HCT116 (cell line): ENCODE measurements at places on chromosomes 7 and 10.

DNA sequence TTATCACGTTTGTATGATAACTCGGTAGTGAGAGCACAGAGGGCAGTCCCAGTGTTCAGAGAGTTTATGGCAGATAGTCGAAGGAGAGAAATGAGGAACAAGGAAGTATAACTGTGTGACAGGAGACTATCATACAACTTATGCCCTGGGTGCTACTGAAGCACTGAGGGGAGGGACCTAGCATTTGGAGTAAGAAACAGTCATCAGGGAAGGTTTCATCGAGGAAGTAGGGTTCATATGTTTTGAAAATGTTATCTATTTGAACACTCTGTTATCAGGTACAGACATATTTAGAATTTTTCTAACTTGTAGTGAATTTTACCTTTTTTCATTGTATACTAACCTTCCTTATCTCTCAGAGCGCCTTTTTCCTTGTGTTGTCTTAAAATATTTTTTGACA is 1214.4 kb upstream of the C7orf33 start:
- DNase-seq, result no peak

- DNase-seq, result no peak
Observed at GRCh38 chr10:102863660-102864059, 5.6 kb upstream of the AS3MT start.

DNA sequence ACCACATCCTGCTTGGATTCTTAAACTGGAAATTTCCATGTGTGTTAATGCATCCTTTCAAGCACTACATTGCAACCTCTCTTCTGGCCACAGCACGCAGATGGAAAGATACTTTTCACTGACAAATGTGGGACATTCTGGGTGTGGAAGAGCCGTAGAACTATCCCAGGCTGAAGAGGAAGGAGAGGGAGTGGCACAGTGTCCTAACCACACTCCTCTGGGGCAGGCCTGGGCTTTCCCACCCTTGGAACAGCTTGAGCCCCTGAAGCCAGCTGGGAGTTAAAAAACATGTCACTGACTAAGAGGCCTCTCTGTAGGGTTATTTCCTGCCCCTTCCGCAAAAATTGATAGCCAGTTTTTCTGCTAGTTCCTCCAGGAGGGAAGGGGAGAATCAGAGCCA is 34.0 kb upstream of the DNMBP start:
- no peak for DNase-seq

- DNase-seq, result no peak
Observed at GRCh38 chr10:58101682-58102081, 166.0 kb downstream of the IPMK start.

- DNase-seq, result peak; percentile 42
Observed at GRCh38 chr7:137898839-137899721, 52.3 kb upstream of the DGKI start.

DNA sequence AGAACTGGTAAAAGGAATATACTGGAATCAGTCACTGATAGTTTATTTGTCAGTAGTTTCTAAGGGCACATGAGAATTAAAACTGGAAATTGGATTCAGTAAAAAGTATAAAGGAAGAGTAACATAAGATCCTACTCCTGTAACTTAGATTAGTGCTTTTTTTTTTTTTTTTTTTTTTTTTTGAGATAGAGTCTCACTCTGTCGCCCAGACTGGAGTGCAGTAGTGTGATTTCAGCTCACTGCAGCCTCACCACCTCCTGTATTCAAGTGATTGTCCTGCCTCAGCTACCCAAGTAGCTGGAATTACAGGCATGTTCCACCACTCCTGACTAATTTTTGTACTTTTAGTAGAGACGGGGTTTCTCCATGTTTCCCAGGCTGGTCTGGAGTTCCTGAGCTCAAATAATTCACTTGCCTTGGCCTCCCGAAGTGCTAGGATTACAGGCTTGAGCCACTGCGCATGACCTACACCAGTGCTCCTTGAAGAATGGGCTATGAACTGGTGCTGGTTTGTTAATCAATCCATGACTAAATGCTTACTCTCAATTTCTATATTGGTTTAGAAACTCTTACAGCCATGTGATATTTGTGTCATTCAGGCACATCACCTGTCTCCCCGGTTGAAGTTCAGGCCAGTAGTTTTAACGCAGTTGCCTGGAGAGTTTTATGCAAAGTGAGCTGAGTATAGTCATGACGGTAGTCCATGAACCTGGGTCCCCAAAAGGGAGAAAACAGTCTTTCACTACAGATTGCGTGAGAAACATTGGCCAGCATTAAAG is 65.0 kb downstream of the ZEB1 start:
- DNase-seq, result no peak

GRCh38 chr10:22420787-22421517 is 75.7 kb downstream of the SPAG6 start:
- DNase-seq, result no peak

- DNase-seq, result no peak
Observed at GRCh38 chr7:139739863-139740597, 37.8 kb downstream of the HIPK2 start.

DNA sequence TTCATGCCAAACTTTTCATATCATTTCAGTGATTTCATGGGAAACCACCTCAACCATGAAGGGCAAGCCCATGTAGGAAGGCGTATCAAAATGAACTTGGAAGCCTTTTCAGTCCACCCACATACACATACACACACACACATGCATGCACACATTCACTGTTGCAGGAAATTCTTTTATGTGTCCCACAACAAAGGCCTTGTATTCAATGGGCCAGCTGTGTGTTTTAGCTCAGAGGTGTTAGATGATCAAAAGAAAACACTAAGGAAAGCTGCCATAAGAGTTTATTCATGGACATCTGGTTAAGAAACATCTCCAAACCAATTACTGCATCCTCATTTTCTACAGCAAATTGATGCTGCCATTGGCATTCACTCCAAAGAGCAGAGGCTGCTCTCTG is 74.4 kb upstream of the STK17A start:
- DNase-seq, result no peak

- DNase-seq, result no peak
Observed at GRCh38 chr10:29835055-29835454, 200.3 kb upstream of the SVIL start.

DNA sequence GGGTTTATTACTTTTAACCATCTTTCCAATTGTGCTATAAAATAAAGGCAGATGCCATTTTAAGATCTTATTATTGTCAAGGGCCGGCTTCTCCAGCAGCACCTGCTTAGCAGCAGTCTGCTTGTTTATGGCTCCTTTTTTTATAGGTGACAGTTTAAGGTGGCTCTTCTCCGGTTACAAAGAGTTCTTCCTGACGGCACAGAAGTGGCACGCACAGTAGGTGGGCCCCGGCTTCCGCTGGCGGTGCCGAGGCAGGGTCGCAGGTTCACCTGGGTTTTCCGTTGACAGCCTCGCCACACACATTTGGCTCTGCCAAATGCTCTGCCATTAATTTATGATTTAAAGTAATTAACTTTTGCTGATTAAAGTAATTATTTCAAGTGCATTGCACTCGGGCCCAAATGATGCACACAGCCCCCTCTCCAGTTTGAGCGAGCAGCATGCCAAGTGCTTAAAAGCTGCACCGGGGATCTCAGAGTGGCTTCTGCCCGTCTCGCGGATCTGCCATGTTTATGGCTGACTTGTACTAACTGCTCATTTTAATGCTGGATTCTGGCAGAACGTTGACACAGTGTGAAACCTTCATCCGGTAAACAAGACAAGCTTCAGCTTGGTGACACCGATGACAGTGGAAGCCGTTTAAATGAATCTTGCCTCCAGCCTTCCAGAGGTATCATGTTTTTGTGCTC is 355.1 kb upstream of the MKI67 start:
- DNase-seq, result no peak

DNA sequence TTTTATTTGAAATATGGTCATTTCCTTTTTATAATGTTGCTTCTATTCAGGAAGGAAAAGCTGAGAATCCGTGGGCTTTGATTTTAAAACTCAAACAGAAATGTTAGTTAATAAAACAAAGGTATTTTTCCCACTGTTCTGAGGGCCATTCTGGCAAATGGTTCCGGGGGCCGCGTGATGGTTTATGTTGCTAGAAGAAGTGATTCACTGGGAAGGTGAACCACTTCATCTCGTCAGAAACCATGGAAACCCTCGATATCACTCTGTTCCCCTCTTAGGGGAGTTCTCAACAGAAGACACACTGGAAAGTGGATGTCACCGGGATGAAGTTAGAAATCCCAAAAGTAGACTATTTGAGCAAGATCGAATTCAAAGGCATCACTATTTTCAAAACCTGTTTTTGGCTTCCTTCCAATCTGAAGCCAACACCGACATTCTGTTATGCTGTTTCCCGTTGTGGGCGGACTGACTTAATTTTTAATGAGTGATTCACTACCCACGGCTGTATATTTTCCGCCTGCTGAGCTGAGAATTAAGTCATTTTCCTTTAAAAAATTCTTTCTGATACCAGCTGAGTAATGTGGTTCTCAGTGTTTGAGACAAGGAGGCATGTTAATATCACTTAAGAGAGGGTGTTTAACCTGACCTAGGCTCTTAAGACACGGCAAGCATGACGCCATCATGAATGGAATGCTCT is 84.1 kb downstream of the PTPRE start:
- peak; percentile 65 for DNase-seq

- DNase-seq, result no peak
Observed at GRCh38 chr7:135811506-135811905, 62.9 kb upstream of the FAM180A start.
